Hematopoietic multipotent progenitor cell (in vitro differentiated cells): ENCODE measurements at places on chromosomes 11 and 22.
A peak's percentile ranks its signal among the peaks of the same experiment; 100 is the strongest.

- DNase-seq, result no peak
Measured at GRCh38 chr11:20156280-20156875, 3.9 kb downstream of the DBX1 start.

- no peak for DNase-seq
Measured at GRCh38 chr11:45659031-45659817, 6.2 kb downstream of the CHST1 start.

DNA sequence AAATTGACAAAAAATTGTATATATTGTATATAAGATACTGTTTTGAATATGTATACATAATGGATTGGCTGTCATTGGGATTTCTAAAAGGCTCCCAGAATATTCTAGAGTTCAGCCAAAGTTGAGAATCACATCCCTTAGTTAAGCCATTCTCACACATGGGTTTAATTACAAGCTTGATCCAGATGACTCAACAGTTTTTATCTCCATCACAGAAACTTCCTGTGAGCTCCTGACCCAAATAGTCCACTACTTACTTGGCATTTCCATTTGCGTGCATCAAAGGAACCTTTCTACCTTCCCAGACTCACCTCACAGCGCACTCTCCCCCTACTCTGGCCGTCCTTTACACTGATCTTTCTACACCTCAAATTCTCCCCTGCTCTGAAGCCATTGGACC is 184.8 kb upstream of the ARHGAP20 start:
- no peak for DNase-seq

DNA sequence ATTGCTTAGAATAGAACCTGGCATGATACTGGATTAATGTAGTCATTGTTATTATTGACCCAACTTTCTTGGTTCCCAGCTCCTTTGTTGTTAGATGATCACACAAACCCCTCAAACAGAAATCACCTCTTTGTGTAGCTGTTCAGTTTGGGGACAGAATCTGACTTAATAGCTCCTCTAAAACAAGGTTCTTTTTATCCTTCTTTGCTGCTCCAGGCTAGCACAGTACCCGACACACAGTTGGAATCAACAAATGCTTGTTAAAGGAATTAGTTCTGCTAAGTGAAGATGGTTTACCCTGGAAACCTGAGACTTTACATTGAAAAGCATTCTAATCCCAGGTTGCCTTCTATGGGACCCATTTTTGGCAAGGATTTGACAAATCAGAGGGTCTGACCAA is 43.9 kb downstream of the GAB2 start:
- no peak for DNase-seq

- no peak for DNase-seq
Measured at GRCh38 chr11:79332017-79332416, 108.8 kb downstream of the TENM4 start.

DNA sequence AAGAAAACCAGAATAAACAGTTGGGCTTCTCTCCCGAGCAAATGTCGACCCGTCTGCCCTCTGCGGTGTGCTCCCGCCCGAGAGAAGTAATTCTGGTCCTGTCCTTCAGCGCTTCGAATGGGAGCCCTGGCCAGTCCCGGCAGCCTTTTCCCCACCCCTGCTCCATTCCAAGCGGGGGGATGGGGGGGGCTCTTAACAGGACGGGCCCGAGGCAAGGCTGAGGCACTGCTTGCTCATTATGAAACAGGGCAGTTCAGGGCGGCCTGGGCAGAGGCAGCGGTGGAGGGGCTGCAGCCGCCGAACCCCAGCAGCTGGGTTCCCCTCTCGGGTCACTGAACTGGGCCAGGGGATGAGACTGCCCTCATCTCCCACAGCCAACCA is 9.1 kb downstream of the BACE1-AS start:
- DNase-seq, result no peak

DNA sequence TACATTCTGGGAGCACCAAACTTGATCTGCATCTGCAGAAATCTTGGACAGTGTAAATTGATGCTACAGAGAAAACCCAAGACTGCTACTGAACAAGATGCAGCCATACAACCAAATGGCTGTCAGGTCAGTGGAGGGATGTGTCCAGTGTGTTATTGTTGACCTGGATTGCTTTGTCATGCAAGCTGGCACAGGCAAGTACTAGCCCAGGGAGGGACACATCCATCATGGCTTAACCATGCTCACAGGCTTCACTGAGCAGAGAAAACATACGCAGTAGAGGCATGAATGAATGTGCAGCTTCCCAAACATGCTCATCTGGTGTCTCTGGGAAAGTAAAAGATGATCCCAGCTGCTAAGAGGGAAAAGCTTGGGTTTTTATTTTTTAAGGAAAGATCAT is 93.6 kb downstream of the MTNR1B start:
- no peak for DNase-seq

DNA sequence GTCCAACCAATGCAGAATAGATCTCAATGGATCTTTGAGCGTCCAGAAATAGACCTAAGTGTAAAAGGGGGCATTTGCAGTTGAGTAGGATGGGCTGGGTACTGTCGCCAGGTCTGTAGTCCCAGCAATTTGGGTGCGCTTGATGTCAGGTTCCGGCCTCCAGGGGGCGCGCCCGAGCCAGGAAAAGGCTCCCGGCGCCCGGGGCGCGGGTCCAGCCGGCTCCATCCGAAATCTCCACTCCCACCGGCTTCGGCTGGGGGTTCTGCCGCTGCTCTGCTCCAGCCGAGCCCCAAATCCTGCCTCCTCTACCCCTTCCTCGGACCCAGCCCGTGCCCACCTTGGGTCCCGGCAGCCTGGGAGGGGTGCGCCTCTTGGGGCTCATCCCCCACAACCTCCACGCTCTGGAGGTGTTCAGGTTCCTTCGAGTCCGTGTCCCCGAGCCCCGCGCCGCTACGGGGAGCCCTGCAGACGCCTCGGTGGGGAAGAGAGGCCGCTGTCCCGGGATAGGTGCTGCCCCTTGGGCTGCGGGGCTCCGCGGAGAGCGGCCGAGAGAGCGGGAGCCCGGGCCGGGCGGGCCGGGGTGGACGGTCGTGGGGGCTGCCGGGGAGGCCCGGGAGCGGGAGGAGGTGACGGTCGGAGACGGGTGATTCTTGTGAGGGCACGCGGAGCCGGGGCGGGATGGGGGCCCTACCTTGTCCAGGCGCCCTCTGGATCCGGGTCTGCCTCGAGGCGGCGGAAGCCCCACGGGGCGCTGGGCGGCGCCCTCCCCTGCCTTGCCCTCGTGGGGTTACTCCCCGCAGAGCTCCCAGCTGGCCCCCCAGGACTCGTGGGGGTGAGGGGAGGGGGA is 13.0 kb upstream of the CYB5R3 start:
- DNase-seq, result peak; percentile 79

DNA sequence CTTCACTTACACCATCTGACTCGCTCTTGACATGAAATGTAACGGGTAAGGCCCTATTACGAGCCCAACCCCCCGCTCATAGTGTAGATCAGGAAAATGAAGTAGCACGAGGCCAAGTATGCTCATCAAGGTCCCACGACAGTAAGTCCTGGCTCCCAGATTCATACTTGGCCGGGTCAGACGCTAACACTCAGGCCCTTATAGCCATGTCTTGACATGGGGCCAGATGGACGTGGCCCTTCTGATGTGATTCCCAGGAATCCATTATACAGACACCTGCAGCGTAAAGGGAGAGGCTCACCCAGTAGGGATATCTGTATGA is 175.1 kb downstream of the CEP164 start:
- no peak for DNase-seq

DNA sequence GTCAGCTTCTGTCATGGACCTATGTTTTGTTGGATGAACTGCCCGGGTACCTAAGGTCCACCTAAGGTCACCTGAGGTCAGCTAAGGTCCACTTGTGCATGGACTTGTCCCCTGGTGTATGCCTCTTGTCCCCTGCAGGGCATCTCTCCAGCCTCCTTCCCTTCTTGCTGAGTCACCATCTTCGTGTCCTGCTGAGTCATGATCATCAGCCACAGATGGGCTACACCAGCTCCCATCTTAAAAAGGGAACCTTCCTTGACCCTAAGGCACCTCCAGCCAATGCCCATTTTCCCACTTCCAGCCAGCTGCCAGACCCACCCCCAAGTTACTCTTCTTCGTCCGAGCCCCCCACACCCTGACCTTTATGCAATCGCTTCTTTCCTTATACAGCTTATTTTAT is 544.9 kb downstream of the TBC1D22A start:
- DNase-seq, result peak; percentile 3

DNA sequence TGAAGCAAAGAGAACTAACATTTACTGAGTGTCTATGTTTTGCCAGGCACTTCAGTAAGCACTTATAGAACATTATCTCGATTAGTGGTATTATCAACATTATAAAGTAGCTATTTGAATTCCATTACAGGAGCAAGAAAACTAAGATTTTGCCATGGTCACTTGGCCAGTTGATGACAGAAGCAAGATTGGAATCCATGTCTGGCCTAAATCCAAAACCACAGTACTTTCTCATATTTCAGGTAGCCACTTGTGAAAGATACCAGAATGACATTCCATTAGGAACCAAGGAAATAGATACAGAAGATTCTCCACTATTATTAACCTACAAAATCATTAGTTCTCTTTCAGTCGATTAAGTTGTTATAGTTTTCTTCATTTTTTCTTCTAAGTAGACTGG is 691.0 kb upstream of the API5 start:
- no peak for DNase-seq

DNA sequence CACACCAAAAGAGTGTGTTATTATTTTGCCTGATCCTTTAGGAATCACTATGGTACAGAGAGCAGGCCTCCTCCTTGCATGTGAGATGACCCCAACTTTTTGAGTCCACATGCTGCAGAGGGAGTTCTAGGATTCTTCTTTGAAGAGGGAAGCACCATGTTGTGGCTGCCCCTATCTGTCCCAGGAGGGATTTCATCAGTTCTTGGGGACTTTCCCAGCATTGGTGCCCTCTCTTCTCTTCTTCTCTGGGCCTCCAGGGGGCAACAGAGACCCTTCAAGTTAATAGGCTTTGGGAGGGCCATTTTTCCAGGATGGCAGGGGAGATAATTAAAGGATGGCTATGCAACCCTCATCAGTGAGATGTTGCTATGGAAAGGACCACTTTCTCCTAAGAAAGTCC is 3.6 kb downstream of the MMP1 start:
- DNase-seq, result peak; percentile 42

DNA sequence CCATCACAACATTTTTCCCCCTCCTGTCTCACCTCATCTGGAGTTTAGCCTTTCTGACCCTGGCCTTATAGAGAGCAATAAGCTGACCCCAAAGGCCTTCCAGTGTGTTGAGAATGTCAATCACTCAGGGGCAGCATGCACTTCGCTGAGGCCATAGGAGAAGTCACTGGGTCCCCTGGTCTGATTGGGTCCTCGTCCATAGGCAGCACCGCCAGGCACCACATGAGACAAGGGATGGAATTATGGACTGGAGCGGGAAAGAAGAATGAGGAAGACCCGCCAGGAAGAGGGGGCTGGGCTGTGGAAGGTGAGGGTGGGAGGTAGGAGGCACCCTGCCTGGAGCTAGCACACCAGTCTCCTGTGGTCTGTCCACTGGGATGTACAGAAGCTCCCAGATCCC is 72.9 kb downstream of the DSCAML1 start:
- DNase-seq, result no peak

DNA sequence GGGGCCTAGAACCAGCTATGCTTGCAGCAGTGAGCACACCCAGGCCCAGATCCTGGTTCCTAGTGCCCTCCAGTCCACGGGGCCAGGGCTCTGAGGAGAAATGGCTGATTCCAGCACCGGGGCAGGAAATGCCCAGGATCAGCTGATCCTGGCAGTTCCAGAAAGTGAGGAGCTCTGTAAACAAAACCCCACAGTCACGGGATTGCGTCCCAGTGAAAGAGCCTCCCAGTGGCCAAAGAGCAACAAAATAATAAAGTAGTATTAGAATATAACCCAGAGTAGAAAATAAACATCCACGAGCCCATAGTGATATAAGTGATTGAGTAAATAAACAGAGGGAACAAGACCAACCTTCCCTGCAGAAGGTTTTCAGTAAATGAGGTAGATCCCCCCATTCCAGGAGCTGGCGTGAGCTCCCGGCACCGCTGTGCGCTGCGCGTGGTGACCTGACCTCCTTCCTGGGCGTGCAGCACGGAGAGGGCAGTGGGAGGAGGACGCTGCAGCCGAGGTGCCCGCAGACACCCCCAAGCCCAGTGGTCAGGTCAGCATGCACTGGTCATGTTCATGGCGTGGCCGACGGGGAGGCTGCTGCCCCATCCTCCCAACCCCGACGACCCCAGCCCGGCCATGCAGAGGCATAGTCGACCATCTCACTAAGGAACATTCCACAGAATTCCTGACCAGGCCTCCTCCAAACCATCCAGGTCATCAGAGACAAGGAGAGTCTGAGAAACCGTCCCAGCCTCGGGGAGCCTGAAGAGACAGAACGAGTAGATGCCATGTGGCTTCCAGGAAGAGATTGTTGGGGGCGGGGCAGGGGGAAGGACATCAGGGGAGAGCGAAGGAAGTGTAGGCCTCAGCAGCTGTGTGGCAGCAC is 19.8 kb downstream of the PTDSS2 start:
- DNase-seq, result no peak

DNA sequence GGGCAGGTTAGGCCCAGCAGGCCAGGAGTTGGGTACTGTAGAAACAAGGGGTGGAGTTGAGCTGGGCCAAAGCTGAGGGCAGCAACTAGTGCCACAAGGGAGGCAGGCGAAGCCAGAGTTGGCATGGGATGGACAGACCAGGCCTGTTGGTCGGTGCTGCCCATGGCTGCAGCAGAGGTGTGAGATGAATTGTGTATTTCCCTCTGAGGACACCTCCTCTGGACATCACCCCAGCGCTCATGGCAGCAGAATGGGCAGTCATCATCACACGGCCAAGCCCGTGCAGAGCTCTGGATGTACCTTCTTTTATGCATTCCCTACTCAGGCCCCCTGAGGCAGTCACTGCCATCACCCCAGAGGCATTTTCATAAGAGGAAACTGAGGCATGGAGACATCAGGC is 20.3 kb downstream of the TAB1 start:
- DNase-seq, result no peak

- DNase-seq, result no peak
Measured at GRCh38 chr11:101866619-101867491, 48.0 kb upstream of the CEP126 start.

- peak; percentile 13 for DNase-seq
Measured at GRCh38 chr11:72079819-72080325, 470 bp downstream of the NUMA1 start.

DNA sequence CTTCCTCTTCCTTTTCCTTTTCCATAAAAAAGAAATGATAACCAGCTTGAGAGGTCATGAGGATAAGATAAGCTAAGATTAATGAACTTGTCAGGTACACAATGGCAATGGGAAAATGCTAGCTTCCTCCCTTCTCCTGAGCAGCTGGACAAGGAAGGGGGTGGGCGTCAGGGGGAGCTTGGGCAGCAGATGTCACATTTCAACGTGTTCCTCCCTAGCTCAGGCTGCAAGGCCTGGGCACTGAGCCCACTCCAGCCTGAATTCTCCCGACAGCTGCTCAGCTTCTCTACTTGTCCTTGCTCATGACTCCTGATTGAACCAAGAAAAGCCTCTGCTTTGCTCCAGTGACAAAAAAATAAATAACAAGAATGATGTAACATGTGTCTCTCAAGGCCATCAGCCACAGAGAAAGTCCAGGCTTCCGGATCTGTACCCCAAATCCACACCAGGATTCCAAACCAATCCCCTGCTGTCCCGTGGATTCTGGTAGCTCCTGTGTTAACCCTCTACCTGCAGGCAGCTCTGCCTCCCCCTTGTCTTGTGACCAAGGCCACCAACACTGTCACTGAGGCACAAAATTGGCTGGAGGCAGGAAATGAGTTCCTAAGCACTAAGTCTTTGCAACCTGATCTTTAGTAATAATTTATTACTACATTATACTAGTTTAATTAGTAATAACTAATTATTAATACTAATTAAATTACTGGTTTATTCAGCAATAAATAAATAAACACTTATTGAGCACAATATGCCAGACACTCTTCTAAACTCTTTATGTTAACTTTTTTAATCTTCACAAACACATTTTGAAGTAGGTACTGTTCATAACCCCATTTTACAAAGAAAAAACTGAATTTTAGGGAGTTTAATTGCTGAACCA is 146.5 kb downstream of the CCDC34 start:
- no peak for DNase-seq
